Transverse colon (tissue), 4 donors: ENCODE measurements at places on chromosomes 1 and 21.

- DNase-seq = no peak
Measured at GRCh38 chr1:156491151-156491949, 9.2 kb downstream of the MEF2D start.

GRCh38 chr1:225917536-225917935 lies 6.5 kb downstream of the PYCR2 start:
- no peak for DNase-seq

GRCh38 chr1:221138516-221138915 lies 259.3 kb downstream of the HLX start:
- DNase-seq = no peak

DNA sequence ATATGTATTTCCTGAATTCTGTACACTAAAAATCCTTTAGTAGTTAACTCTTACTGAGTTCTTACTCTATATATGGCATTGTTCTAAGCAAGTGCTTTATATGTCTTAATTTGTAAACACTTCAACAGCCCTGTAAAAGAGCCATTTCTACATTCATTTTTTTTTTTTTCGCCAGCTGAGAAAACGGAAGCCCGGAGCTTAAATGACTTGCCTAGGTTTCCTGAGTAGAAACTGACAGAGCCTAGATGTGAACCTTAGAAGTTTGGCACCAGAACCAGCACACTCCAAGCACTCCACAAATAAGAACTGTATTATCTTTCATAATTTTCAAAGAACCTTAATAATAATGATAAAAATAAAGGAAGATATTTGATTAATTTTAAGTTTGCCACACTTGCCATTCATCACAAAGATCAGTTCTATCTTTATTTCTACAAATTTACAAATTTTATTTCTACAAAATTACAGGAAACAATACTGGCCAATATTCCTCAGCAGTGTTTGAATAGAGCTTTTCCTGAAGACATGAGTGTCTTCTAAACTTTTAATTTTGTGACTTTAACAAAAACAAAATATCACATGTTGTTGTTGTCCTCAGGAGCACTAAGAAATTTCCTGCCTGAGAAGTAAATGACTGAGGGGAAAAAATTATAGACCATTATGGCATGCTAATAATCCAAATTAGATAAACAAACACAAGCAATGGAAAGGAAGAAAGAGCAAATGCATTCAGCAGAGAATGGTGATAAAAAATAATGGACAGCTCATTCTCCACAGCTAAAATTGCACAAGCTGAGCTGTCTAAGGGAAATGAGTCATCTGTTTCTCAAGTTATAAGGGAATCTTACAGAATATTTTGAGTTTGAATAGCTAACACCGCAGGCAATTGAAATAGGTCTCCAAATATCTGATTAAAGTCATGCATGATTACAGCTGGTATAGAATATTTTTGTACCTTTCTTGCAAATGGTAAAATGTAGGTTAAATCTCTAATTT lies 71.2 kb downstream of the DPYD start:
- DNase-seq = no peak

- DNase-seq = no peak
Measured at GRCh38 chr1:239772446-239772845, 319.2 kb upstream of the FMN2 start.

GRCh38 chr1:215458104-215458503 lies 109.0 kb upstream of the KCTD3 start:
- no peak for DNase-seq

DNA sequence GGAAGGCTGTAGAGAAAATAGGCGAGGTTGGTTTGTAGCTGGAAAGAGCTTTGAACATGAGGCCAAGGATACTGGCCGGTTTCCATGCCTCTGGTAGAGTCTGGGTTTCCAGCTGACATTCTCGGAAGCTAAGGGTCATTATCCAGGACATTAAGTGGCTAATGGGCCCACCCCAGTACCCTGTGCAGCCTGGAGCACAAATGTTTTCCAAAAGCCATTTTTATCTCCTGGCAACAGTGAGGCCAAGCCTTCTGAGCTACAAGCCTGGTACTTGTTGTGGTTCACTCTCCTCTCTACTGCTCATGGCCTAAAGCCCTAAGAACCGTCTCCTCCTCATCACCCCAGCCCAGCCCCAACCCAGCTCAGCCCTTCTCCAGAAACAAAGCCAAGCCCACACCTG lies 122.9 kb downstream of the DMRTA2 start:
- no peak for DNase-seq

- DNase-seq = peak; percentile 9
Measured at GRCh38 chr1:204703826-204704612, 18.5 kb upstream of the LRRN2 start.

GRCh38 chr1:8364528-8365442 lies 46.9 kb downstream of the SLC45A1 start:
- DNase-seq = peak; percentile 47

DNA sequence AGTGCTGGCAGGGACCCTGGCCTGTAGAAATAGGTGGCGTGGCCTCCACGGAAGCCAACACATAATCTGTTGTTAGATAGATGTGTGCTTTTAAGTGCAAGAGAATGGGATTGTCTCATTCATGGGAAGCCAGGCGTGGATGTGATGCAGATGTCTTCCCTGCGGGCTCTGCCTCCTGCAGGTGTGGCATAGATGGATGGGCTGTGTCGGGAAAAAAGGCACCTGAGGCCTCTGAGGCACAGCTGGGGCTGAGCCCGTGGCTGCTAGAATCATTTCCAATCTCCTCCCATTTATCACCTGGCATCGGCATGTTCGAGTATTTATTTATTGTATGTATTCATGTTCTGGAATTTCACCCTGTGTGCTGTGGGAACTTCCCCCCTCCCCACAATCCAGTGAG lies 353.4 kb upstream of the AJAP1 start:
- no peak for DNase-seq

DNA sequence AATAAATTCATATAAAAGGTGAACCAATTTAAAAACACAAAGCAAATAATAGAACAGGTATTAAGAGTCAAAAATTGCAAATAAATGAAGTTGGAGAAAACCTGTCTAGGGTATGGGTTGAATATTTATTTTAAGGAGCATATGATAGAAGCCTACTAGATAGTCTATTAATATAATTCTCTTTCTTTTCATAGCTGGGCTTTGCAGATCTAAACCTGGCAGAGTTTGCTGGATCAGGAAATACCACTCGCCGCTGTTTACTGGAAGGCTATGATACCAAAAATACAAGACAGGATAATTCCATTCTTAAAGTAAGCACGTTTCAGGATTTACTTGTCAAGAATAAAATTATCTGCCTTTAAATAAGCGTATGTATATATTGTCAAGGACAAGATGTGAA lies 48.9 kb downstream of the HENMT1 start:
- DNase-seq = no peak

DNA sequence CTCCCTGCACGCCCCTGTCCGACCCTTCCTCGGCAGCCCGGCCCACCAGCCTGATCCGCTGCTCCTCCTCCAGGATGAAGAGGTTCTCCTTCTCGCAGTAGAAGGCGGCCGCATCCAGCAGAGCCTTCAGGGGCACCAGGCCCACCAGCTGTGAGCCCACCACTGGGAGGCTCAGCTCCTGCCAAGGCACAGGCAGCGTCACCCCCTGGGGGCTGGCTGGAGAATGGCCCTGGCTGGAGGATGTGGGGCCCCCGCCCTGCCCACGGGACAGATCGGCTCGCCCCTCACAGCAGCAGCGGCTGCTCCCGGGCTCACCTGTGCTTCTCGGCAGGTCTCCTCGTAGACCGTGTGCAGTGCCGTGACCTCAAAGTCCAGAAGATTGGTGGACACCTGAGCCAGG lies 5.3 kb downstream of the FTCD start:
- DNase-seq = peak; percentile 4

- DNase-seq = no peak
Measured at GRCh38 chr1:42801832-42802473, 15.0 kb upstream of the ERMAP start.

- no peak for DNase-seq
Measured at GRCh38 chr21:27219068-27219467, 252.2 kb upstream of the ADAMTS5 start.

DNA sequence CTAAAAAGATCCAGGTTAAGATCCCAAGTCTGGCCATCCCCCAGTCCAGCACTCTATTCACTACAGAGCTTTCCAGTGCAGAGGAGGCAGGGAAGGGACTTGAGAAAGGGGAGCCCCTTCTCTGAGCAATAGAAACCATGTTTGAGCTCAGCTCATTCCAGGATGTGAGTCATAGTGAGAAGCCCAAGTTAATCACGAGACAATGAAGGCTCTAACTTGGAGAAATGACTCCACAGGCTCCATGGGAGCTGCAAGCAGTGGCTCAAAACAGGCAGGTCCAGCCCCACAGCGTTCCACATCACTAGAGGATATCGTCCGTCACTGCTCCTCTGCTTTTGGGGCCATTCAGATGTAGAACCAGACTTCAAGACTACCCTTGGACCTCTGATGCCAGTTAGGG lies 59.1 kb downstream of the CAMK2N1 start:
- no peak for DNase-seq

GRCh38 chr1:12435639-12436344 lies 182.2 kb downstream of the DHRS3 start:
- no peak for DNase-seq

DNA sequence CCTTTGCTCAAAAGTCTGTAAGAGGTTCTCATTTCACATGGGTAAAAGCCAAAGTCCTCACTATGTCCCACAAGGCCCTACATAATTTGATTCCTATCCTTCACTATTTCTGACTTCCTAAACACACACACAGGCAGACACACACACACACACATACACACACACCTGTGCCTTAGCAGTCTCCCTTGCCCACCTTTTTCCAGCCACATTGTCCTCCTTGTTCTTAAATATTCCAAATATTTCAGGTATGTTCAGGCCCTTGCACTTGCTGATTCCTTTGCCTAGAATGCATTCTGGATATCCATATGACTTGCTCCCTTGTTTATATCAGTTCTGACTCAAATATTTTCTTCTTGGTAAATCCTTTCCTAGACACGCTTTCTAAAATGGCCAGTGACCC lies 54.6 kb downstream of the NTNG1 start:
- no peak for DNase-seq

GRCh38 chr1:172270605-172271004 lies 149.9 kb upstream of the C1orf105 start:
- DNase-seq = no peak

DNA sequence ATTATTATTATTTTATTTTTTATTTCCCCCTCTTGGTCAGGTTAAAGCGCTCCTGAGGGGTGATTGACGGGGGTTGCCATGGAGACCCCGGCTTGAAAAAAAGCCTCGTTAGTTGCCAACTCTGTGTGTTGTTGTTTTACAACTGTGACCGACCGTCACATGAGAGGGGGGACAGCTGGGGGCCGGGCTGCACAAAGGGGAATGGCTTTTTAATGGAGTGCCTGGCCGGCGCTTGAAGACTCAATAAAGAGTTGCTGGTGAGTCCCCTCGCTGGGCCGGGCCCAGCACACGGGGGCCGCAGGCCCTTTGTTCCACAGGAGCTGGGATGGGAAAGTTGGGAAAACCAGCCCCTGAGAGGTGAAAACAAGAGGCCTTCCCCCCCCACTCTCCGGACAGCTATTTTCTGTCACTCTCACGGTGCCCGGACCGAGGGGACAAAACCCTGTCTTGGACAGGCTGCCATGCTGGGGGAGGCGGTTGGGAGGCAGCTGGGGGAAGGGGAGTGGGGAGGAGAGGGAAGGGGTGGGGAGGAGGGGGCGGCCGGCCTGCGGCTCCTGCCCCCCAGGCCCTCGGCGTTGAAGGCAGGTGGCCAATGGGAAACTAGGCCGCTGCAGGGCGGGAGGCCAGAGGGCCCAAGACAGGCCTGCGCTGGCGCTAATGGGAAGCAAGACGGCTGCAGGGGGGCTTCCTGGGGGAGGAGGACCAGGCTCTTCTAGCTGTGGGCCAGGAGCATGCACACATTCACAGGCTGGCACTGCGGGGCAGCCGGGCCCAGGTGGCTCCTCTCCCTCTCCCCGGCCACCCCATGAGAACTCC lies 67.6 kb downstream of the CASZ1 start:
- DNase-seq = no peak

DNA sequence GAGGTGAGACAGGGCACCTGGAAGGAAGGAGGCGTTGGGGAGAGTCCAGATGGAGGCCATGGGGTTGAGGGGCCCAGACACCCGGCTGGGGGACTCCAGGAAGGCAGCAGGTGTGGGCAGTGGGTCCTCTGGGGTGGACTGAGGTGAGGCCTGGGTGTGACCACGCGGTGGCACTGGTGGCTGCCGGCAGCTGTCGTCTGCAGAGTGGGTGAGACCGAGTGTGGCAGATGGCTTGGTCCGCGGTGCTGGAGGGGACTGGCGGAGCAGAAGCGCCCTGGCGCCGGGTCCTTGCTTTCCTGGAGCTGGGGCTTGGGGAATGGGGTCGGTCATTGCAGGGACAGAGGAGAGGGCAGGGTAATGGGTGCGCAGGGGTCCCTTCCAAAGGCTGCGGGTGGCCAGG lies 12.5 kb downstream of the AGRN start:
- peak; percentile 57 for DNase-seq

DNA sequence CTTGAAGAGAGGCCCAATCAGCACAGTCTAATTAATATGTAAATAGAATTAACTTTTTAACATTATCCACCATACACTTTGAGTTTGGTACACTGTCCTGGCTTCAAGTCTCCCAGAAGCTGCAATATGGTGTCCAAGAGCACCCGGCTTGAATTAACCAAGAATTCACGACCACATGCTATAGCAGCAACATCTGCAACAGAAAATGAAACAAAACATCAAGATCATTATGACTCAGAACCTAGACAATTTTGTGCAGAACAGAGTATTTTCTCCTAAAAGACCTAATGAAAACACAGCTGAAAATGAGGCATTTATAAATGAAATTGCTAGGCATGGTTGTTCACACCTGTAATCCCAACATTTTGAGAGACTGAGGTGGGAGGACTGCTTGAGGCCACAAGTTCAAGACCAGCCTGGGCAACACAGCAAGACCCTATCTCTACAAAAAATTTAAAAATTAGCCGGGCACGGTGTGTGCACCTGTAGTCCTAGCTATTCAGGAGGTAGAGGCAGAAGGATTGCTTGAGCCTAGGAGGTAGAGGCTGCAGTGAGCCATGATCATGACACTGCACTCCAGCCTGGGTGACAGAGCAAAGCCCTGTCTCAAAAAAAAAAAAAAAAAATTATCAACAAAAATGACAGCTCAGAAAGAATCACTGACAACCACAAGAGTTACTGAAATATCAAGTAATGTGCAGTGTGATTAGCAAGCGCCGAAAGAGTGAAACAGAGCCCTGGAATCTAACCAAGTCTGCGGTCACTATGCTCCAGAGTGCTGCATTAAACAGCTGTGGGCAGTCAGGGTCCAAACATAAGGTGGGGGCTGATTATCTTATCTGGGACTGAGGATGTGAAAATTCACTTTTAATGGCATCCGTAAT lies 45.3 kb downstream of the HSF2BP start:
- no peak for DNase-seq

GRCh38 chr1:159173320-159173719 lies 1.9 kb downstream of the CADM3 start:
- no peak for DNase-seq

- no peak for DNase-seq
Measured at GRCh38 chr21:44549525-44550211, 1.6 kb downstream of the KRTAP10-2 start.
